ENCODE measurements at places on chromosomes 5 and 9.

DNA sequence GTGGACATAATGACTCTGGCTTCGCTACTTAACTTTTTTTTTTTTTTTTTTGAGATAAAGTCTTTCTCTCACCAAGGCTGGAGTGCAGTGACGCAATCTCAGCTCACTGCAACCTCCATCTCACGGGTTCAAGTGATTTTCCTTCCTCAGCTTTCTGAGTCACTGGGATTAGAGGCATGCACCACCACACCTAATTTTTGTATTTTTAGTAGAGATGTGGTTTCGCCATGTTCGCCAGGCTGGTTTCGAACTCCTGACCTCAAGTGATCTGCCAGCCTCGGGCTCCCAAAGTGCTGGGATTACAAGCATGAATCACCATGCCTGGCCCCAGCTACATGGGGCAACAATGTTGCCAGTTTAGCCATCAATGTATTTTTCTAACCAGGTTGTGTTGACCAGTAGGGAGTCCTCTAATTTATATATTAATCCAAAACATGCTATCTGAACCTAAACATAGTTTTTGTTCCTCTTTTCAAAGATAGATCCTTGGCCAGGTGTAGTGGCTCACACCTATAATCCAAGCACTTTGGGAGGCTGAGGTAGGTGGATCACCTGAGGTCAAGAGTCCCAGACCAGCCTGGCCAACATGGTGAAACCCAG is 120.3 kb upstream of the LHFPL2 start:
- DNase-seq: no peak

DNA sequence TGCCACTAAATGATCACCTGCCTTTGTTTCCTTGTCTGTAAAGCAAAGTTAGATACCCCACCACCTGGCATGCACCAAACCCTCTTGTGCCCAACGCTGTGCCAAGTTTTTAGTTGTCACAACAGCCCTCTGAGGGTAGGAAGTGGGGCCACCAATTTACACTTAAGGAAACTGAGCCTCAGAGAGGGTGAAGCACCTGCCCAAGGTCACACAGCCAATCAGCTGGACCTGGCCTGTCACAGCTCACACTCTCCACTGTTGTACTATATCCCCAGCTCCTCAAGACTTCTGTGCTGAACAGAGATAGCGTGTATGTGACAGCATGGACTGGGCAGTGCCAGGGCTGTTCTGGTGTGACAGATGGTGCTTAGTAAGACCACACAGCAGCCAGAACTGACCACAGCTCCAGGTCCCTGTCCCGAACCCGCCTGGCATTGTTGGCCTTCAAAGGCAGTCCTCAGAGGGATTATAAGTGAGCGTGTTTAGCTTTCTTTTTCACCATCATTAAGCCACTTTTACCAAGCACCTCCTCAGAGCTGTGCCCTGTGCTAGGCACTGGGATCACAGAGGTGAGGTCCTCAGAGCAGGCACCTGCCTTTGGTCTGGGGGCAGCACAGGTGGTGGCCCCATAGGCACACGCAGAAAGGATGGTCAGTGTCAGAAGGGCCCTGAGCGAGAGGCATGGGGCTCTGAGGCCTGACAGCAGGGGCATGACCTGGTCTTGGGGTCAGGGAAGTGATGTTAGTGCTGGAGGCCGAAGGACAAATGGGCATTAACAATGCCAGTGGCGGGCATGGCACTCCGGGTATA is 71.1 kb downstream of the COL27A1 start:
- no peak for DNase-seq

GRCh38 chr5:138699482-138699881 is 53.7 kb upstream of the CTNNA1 start:
- no peak for DNase-seq

- no peak for DNase-seq
Measured at GRCh38 chr9:87642330-87643106, 83.4 kb upstream of the CTSL start.

DNA sequence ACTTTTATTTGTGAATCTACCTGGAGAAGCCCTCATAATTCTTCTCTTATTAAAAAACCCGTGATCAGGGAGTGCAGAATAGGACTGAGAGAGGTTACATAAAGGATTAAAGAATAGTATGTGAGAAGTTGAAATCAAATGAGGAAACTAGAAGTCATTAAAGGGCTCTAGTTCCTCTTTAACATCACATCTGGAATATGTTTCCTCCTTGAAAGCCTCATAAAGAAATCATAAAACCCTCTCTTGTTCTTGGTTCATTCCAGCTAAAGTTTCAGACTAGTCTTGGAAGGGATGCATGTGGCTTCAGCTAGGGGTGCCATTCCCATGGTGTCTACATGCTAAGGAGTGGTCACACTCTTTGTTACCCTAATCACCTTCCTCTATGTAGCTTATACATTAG is 5.7 kb upstream of the C5orf46 start:
- DNase-seq: no peak

GRCh38 chr5:43207601-43208000 is 15.6 kb downstream of the NIM1K start:
- DNase-seq: peak; percentile 44

GRCh38 chr5:76025069-76025468 is 58.1 kb upstream of the SV2C start:
- no peak for DNase-seq

- DNase-seq: no peak
Measured at GRCh38 chr9:36939655-36940499, 94.2 kb downstream of the PAX5 start.

GRCh38 chr9:84207491-84207951 is 133.0 kb downstream of the SLC28A3 start:
- no peak for DNase-seq

- DNase-seq: no peak
Measured at GRCh38 chr5:67166460-67167285, 29.9 kb downstream of the CD180 start.

GRCh38 chr5:82975812-82976211 is 101.4 kb downstream of the TMEM167A start:
- no peak for DNase-seq

DNA sequence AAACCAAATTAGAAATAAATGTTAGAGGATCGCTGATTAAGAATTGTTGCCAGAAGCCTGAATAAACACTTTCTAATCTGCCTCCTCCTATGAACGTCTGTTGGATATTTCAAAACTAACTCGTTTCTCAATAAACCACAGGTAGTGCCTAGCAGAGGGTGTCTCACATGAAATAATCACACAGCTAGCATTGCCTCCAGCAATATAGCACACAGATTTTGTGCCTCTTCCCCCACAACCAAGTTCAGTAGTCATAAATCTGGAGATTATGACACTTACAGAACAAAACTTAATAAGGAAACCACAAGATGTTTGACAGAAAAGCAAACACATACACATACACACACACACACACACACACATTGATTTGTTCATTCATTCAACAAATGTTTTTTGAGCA is 173.2 kb upstream of the CDH10 start:
- DNase-seq: no peak

DNA sequence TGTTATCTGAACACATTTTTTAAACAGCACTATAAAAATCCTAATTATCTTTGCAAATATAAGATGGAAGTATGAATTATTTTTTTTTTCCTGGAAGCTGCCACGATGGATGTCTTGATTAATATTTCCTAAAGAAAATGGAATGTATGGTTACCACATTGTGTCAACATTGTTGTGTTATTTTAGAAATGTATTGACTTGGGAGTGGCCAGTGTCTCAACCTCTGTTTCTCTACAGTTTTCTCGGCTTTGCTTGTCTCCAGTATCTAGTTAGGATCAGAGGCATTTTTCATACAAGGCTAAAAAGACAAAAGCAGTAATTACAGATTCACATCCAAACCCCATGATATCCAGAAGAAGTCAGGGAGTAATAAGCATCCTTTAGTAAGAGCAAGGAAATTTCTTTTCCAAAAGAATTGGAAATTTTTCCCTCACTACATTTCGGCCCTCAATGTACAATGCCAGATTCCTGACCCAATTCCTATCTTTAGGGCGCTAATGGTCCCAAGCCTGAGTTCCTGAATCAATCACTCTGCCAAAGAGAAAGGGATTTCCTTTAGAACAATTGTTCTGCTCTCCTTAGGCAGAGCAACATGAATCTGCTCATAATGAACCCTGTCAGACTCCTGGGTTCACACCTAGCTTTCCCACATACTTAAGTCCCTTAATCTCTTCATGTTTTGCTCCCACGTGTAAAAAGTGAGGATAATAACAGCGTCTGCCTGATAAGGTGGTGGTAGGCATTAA is 111.7 kb downstream of the EDIL3 start:
- DNase-seq: no peak

DNA sequence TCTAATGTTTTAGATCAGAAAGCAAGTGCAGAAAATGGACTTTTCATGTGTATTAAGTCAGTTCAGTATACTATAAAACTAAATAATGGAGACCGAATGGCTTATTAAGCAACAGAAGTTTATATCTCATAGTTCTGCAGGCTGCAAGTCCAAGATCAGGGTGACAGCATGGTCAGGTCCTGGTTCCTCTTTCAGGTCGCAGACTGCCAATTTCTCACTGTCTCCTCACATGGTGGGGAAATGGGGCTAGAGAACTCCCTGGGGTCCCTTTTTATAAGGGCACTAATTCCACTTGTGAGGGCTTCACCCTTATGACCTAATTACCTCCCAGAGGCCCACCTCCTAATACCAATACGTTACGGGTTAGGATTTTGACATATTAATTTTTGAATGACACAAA is 48.7 kb downstream of the RICTOR start:
- no peak for DNase-seq

DNA sequence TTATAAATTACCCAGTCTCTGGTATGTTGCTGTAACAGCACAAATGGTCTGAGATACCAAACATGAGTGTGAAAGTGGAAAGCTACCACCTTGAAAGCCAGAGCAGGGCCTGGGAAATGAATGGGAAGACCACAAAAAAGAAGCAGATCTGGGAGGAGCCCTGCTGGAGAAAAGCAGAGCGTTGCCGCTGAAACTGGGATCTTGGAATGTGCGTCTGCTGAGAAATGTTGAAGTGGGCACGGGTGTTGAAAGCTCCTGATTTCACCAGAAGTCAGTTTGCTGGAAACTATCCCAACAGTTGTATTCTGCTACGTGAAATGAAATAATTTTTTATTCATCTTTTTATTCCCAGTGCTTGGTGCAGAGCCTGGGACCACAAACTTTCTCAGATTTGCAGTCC is 40.0 kb downstream of the NUDT12 start:
- DNase-seq: no peak

- no peak for DNase-seq
Measured at GRCh38 chr5:157650991-157651611, 1.1 kb downstream of the SOX30 start.

DNA sequence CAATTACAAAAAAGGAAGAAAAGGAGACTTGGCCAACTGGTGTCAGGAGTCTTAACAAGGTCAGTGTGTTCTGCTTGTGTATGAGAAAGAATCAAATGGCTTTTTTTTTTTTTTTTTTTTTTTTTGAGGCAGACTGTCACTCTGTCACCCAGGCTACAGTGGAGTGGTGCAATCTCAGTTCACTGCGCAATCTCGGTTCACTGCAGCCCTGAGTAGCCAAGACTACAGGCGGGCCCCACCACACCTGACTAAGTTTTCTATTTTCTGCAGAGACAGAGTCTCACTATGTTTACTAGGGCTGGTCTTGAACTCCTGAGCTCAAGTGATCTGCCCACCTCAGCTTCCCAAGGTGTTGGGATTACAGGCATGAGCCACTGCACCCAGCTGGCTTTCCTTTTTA is 3.1 kb upstream of the IL7R start:
- no peak for DNase-seq

DNA sequence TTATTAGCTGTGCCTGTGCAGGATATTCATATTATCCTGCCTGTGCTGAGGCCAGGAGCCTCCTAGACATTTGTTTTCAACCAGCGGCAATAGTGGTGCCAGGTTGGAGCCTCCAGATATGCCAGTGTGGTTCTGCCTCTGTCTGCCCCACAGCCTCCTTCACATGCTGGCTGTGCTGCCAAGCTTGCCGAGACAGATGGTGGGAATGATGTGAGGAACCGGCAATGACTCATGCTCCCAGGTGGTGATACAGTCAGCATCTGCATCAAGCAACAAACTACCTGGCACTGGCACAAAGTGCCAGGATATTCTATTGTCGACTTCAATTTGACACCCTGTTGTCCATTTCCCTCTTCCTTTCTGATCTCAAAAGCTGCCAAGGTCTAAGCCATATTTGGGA is 285.7 kb downstream of the CHSY3 start:
- no peak for DNase-seq

GRCh38 chr9:35914301-35914807 is 5.1 kb downstream of the SPAAR start:
- no peak for DNase-seq

GRCh38 chr5:107218457-107219193 is 452.1 kb downstream of the EFNA5 start:
- no peak for DNase-seq

- DNase-seq: no peak
Measured at GRCh38 chr9:100466171-100466828, 6.6 kb upstream of the TMEFF1 start.

DNA sequence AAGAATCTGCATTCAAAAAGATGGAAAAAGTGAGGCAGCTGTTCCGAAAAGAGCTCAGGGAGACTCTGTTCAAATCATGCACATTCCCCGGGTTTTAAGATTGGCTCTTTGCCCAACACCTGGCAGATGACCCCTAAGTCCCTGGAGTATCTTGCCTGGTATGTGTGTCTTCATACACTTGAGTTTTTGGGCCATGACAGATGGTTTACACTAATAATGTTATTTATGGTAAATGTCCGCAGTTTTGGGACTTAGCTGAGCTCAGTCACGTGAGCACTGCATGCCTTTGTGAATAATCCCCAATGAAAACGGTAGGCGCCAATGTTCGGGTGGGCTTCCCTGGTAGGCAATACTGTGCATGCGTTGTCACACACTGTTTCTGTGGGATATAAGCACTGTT is 316.1 kb downstream of the PRDM9 start:
- no peak for DNase-seq

GRCh38 chr9:115080242-115080641 is 37.7 kb downstream of the TNC start:
- no peak for DNase-seq

- DNase-seq: no peak
Measured at GRCh38 chr5:169006842-169007790, 293.8 kb downstream of the SLIT3 start.

- DNase-seq: no peak
Measured at GRCh38 chr5:170917113-170917512, 55.3 kb downstream of the RANBP17 start.

GRCh38 chr5:112973904-112974303 is 2.7 kb upstream of the DCP2 start:
- no peak for DNase-seq

- no peak for DNase-seq
Measured at GRCh38 chr9:88529496-88529895, 5.5 kb upstream of the NXNL2 start.

GRCh38 chr9:69199769-69200470 is 25.8 kb downstream of the TJP2 start:
- DNase-seq: no peak

- DNase-seq: no peak
Measured at GRCh38 chr5:6490693-6491092, 42.0 kb downstream of the UBE2QL1 start.

GRCh38 chr9:4020038-4020754 is 279.7 kb downstream of the GLIS3 start:
- no peak for DNase-seq

Measured in fibroblast of skin of left biceps (primary cell).